Esophagus squamous epithelium (tissue), 5 donors: ENCODE measurements at places on chromosomes 16 and 17. TPM values are rescaled to one million over a fixed set of nuclear protein-coding genes. Genes with fewer than 3 reads are reported as not detected.

DNA sequence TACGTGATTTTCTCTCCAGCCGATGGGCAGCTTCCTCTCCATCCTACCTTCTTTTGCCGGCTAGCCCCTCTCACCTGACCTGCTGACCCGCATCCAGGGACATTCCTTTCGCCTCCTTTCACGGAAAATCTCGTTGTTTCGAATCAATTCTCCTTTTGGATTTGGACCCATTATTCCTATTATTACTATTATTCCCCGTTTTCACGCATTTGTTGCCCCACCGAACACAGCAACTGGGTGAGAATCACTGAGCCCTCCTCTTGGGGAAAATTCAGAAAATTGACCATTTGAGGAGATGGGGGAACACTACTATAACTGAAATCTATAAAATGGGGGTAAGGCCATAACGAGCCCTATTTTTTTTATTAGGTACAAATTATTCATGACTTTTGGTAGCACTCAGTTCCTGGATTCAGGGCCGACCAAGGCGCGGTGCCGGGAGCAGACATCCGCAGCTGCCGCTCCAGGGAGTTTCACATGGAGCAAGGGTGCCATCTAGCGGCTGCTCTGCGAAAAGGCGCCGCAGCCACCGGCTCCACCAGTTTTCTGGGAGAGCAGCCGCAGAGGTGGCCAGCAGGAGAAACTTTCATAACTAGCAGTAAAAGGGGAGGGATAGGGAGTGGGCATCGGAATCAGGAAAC lies 3.3 kb upstream of the HOXB8 start:
- no peak for DNase-seq

GRCh38 chr17:61469474-61469873 lies 17.3 kb downstream of the TBX4 start:
- DNase-seq = no peak

Gene G6PC1
- total RNA-seq = not detected

DNA sequence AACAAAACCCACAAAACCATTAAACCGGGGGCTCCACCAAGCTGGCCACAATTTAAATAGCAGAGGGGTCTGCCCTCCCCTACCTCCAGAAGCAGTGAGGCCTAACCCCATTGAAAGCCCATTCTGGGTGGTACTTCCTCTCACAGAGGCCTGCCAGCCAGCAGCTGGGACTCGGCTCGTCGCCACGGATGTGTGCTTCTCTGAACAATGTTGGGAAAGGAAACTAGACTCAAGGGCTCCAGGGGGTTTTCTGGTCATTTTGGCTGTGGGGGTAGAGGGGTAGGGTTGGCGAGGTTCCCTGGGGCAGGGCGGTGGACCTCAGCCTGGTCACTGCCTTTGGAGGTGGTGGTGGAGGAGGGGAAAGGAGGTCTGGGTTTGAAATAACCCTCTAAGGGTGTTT lies 4.7 kb upstream of the PLCG2 start:
- no peak for DNase-seq

Gene GALNS
- total RNA-seq = 9.5 TPM

- DNase-seq = no peak
These were observed 6.5 kb upstream of the ABR start for GRCh38 chr17:1186214-1186820.

DNA sequence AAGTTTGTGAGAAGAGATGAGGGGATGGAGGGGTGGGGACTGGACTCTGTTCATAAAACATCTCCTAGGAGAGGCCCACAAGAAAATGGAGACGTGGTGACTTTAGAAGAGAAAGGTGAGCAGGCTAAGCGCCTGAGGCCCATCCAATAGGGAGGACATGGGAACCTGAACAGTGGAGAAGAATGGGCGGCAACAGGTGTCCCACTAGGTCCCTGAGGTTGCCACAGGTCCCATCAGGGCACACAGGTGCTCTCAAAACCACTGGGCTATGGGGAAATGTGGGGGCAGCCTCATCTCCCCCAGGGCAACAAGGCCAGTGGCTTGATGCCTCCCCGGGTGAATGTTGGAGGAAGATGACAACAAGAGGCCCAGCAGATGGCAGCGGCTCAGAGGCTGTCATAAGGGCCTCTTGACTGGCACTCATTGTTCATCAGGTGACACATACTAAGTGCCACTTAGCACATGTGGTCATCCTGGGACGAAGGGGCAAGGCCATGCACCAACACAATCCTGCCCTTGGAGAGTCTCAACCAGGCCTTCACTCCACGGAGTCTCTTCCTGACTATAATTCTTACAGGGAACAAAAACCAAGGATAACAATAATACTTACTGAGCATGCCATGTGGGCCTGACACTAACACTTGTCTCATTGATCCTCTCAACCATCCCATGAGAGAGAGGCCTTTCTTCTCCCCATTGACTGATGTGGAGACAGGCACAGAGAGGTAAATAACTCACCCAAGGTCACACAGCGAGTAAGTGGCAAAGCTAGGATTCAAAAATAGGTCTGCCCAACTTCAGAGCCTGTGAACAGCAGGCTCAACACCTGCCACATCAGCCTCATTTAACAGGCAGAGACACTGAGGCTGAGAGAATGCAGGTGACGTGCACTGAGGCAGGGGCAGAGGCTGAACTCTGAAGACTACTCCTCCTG lies 38.0 kb downstream of the CUEDC1 start:
- DNase-seq = no peak

- DNase-seq = no peak
These were observed 7.3 kb downstream of the MAPK8IP3 start for GRCh38 chr16:1713331-1713730.

GRCh38 chr17:238071-238963 lies 56.9 kb upstream of the DOC2B start:
- DNase-seq = no peak

- DNase-seq = no peak
These were observed 20.0 kb upstream of the FOXJ1 start for GRCh38 chr17:76160896-76161528.

DNA sequence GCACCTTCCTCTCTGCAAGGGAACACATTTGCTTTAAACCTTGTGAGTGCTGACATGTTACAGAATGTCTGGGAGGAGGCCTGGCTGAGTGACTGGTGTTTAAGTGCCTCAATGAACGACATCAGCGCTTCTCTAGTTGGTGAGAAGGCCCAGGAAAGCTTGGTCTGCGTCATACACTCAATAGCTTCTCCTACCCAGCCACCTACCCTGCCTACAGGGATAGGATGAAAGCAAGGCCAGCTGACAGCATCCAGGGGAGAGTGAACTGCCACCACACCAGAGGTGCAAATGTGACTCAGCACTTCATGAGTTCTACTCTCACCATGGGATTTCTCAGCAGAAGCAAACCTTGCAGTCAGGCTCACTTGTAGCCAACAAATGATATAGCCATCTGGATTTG lies 31.7 kb upstream of the CFAP20 start:
- DNase-seq = no peak

Gene CLEC18C
- total RNA-seq = not detected

Gene PPM1E
- total RNA-seq = not detected

GRCh38 chr16:12784076-12784475 lies 19.6 kb downstream of the CPPED1 start:
- no peak for DNase-seq

DNA sequence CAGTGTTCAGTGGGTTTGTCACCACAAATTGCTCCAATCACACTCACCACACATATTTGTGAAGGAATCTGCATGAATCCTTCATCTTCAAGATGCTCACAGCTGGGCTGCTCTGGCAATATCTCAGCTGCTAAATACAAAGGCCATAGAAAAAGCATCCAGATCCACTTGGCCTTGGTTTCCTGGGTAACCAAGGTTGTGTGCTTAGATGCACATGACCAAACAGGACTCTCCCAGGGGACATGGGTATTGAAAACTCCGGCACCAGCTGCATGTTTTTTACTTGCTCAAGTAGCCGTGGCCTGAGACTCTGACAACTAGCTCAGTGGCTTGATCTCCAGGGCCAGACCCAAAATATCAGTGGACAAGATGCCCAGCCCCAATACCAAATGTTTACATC lies 131.3 kb downstream of the CBLN1 start:
- DNase-seq = no peak
